ENCODE measurements at places on chromosomes 12 and 14.
A peak's percentile ranks its signal among the peaks of the same experiment; 100 is the strongest.

DNA sequence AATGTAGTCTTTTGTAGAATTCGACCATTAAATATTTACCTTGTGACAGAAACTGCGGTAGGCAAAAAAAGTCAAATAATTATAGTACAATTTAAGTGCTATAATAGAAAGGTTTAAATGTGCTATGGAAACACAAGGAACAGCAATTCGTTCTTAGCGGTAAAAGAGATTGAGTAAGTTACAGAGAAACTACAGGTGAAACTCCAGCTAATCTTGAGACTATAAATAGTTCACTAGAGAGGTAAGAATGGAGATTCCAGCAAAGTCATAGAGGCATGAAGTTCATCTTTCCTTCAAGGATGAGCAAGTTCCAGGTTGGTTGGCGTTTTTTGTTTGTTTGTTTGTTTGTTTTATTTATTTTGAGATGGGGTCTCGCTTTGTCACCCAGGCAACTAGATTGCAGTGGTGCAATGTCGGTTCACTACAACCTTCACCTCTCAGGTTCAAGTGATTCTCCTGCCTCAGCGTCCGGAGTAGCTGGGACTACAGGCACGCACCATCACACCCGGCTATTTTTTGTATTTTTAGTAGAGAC, 878 bp upstream of the R3HDM2 start:
- no peak for DNase-seq

DNA sequence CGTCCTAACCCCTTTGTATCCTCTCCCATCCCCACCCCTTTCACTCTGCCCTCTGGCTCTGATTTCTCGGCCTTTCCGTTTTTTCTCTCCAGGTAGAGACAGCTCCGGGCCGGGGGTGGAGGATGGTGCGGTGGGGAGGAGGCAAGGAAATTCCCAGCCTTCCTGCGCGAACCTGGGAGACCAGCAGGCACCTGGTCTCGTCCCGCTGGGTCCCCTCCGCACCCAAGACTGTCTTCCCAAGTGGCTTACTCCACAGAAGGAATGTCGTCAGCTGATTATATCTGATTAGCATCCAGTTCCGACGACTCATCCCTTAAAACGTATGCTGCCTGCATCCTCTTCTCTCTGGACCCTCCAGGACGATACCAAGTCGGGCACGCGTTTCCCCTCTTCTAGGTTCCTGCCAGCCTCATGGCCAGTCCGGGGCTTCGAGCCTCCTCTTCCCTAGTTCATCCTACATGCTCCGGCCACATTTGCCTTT, 42.2 kb upstream of the CAPRIN2 start:
- peak; percentile 4 for DNase-seq

DNA sequence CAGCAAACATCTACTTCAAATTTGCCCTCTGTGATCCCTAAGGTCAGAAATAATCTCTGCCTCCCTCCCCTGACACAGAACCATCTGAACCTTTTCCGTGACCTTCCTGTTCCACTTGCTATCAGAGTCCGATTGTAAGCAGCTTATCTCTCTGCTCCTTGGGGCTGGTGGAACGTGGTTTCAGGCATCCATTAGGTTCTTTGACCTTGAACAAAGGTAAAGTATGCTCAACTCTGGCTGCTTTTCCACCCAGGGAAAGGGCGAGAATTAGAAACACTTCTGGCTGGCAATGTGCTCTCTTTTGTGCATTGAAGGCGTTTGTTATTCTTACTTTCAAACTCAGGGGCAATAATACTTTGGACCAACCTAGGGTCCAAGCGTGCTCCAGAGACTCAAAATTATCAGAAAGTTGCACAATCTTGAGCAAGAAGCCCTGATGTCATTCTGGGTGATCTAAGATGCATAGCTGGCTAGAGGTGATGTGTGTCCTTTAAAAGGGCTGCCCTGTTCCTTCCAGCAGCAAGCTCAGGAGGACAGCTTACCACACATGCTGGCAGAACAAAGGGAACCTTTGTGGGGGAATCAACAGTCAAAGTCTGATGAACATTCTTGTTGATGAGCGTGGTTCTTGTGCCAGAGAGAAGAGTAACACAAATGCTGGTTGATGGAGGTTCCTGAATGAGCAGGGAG, 29.8 kb downstream of the ADGRD1 start:
- no peak for DNase-seq

GRCh38 chr12:123076604-123077297, 74.1 kb downstream of the PITPNM2 start:
- DNase-seq = no peak

DNA sequence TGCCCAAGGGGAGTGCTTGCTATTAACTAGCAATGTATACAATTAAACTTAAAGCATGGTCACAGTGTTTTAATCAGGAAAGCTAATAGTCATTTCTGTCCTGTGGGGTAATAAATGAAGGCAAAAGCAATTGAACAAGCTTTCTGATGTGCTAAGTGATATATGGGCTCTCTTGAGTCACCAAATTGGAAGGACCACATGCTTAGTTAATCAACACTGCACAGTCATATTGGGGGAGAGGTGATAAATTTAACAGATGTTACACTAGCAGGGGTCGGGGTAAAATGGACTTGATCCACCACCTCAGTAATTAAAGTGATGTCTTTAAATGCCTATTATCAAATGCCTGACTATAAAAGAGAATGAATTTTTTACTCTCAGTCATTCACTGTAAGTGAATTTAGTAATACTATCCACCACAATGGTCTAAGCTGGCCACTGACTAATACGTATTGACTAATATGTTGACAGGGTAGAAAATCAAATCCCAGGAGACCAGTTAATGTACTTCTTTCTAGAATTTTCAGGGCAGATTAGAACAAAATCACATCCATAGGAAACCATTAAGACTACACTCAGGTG, 736.3 kb downstream of the RPS29 start:
- no peak for DNase-seq

GRCh38 chr12:75207338-75208083, 2.1 kb downstream of the KCNC2 start:
- no peak for DNase-seq
